ENCODE measurements at places on chromosomes 5 and 9. TPM values are rescaled to one million over a fixed set of nuclear protein-coding genes. Genes with fewer than 3 reads are reported as not detected.

The ARL14EPL gene
- total RNA-seq, result not detected

The SQSTM1 gene
- 220 TPM for total RNA-seq

The SLC36A3 gene
- not detected for total RNA-seq

The CDC20B gene
- not detected for total RNA-seq

The PCDH12 gene
- total RNA-seq, result 0.07 TPM

The LIFR gene
- total RNA-seq, result 1.2 TPM

The BHMT2 gene
- 0.19 TPM for total RNA-seq

The PCDHGA1 gene
- 0.38 TPM for total RNA-seq

The CDH18 gene
- total RNA-seq, result not detected

The COL15A1 gene
- 0.20 TPM for total RNA-seq

The EIF4EBP3 gene
- 20.4 TPM for total RNA-seq

The ARSB gene
- 6.9 TPM for total RNA-seq

The FGFR4 gene
- 5.1 TPM for total RNA-seq

Measured in T-cell (primary cell).